ENCODE measurements at places on chromosomes 7 and 10.

GRCh38 chr10:124200011-124200410 lies 106.6 kb upstream of the CHST15 start:
- DNase-seq: no peak

DNA sequence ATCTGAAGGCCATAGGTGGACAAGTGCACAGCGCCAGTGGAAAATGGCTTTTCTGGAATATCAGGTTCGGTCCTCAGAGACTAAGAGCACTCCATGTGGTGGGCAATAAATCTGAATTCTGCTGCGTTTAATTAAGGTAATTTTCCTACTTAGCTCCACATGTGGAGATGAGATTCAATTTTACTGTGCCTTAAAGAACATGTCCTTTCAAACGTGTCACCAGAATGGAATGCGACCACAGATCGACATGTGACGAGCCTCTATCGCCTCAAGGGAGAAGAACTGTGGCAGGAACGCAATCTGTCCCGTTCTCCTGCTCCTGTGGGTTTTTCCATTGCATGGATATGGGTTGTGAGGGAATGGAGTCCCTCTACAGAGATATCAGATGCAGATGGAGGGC lies 205.3 kb upstream of the ZNF32 start:
- no peak for DNase-seq

DNA sequence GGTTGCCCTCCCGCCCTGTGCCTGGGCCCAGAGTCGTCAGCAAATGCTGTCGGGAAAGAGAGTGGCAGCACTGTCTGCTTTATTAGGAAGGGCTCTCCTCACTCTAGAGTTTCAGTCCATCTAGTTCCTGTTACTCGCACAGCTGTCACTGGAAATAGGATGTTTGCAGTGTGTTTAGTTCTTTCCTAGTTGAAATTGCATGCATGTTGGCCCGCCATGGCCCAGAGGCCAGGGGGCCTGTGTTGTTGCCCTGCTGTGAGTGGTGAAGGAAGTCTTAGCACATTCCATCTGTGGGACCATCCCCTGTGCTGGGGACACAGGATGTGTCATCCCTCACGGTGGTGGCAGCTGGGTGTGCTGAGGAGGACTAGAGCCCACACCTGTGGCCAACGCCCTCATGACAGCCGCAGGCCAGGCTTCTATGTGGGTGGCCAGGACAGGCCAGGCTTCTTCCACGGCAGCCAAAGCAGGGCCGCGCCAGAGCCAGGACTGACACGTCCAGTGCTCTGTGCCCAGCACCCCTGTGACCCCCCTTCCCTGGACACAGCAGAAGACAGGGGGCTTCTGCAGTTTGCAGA lies 45.4 kb downstream of the ZNF467 start:
- DNase-seq: no peak

- DNase-seq: no peak
Observed at GRCh38 chr7:109094-109493, 83.3 kb upstream of the FAM20C start.

- DNase-seq: peak; percentile 53
Observed at GRCh38 chr7:106568680-106569499, 92.1 kb downstream of the CCDC71L start.

DNA sequence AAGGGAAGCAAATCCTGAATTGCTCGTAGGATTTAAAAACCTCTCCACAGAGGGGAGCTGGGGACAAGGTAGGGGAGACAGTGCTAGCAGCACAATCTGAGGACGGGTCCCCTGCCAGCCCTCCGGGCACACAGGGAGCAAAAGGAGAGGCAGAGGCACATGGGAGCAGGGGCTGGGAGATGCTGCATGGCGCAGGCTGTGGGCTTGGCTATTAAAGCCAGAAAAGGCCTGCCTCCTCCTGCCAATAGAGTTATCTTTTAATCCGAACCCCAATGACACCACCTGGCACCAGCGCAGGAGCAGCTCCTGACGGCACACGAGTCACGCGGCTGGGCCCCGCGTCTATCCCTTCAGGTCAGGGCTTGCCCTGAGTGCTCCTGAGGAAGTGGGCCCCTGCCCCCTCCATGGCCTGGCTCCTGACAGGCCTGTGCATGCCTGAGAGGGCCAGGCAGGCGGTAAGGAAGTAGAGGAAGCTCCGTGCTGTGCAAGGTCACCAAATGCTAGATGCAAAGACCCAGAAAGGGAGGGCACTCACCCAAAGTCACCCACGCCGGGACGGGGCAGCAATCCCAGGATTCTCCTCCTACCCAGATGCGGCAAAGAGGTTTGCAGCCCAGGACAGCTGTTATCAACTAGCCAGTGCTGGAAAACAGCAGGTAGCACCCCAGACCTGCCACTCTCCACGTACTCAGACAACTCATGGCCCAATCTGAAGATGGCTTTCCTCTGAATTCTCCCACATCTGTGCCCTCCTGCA lies 28.1 kb downstream of the DLG5 start:
- DNase-seq: no peak

DNA sequence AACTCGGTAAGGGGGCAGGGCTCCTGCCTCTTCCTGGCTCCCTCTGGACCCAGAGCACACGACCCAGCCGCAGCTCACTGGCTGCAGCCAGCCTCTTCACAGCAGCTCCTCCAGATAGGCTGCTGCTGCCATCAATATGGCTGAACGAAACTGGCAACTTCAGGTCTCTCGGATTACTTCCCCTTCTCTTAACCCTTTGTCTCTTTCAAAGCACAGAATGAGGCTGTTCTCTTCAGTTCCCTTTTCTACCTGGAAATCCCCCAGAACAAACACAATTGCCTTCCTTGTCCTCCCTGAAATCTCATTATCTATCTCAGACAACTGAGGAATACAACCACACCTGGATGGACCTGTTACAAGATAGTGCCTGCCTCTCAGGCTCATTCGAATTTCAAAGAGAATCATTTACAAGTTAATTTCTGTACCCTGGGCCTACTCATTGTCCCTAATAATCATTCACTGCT lies 193.4 kb upstream of the MBL2 start:
- DNase-seq: no peak

- peak; percentile 32 for DNase-seq
Observed at GRCh38 chr10:48551861-48552591, 52.8 kb downstream of the ARHGAP22 start.

DNA sequence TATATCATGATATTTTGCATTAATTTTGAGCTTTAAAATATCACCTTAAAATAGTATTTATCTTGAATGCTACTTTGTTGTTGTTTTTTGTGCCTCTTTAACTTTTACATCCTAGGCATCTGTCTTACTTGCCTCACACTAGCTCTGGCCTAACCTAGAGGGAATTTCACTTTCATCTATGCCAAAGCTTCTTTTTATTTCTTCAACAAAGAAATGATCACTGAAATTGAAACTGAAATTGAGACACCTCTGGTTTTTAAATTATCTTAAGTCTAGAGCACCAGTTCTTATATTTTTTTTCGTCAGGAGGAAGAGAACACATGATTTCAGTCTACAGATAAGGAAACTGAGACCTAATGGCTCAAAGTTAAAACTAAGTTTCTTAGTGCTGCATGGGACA lies 3.5 kb upstream of the SCIN start:
- peak; percentile 22 for DNase-seq

GRCh38 chr7:14158111-14158510 lies 168.6 kb upstream of the ETV1 start:
- no peak for DNase-seq

DNA sequence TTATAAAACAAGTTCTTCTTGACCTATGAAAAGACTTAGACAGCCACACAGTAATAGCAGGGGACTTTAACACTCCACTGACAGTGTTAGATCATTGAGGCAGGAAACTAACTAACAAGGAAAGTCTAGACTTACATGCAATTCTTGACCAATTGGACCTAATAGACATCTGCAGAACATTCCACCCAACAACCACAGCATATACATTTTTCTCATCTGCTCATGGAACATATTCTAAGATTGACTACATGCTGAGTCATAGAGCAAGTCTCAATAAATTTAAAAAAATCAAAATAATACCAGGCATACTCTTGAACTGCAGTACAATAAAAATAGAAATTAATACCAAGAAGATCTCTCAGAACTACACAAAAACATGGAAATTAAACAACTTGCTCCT lies 219.5 kb upstream of the HPS1 start:
- no peak for DNase-seq

DNA sequence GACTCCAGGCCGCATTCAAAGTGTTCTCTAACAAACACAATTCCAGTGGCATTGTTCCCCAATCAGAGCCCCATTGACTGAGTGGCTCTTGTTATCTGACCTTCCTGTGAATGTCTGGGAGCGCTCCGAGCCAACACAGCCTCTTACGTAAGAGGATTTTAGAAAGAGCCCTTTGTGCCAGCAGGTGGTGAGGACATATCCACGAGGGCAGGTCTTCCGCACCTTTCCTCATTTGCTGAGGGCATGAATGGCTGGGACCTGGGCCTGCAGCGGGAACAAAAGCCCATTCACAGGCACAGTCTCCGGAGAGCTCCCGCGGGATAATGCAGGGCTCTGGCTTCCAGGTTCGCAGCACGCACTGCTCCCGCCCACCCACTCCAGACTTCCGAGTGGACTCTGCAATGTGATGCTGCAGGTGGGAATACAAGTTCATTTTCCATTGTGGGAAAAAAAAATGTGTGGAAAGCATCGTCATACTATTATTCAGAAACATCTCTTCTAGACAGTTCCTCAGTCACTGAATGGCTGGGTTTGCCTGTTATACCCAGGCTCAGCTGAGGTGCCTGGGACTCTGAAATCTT lies 295.0 kb upstream of the IGFBP3 start:
- DNase-seq: no peak

DNA sequence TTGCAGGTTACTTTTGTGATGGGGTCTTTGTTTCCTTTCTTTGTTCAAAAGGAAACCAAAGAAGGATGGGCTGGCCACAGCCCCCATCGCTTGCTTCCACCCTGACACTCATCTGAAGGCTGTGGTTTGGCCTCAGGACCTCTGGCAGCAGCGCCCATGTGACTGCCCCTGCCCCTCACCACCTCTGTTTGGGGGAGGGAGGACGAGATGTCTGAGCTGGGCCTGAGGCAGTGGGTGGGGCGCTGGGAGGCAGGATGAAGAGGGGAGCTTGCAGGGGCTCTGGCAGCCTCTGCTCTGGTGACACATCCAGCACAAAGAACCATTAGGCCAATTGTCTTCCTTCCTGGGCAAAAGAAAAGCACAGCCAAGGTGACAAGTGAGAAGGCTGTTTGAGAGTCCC lies 15.9 kb upstream of the CHST15 start:
- no peak for DNase-seq

- no peak for DNase-seq
Observed at GRCh38 chr10:96568402-96568801, 18.4 kb downstream of the TM9SF3 start.

- no peak for DNase-seq
Observed at GRCh38 chr10:6813306-6813705, 233.2 kb upstream of the PRKCQ start.

DNA sequence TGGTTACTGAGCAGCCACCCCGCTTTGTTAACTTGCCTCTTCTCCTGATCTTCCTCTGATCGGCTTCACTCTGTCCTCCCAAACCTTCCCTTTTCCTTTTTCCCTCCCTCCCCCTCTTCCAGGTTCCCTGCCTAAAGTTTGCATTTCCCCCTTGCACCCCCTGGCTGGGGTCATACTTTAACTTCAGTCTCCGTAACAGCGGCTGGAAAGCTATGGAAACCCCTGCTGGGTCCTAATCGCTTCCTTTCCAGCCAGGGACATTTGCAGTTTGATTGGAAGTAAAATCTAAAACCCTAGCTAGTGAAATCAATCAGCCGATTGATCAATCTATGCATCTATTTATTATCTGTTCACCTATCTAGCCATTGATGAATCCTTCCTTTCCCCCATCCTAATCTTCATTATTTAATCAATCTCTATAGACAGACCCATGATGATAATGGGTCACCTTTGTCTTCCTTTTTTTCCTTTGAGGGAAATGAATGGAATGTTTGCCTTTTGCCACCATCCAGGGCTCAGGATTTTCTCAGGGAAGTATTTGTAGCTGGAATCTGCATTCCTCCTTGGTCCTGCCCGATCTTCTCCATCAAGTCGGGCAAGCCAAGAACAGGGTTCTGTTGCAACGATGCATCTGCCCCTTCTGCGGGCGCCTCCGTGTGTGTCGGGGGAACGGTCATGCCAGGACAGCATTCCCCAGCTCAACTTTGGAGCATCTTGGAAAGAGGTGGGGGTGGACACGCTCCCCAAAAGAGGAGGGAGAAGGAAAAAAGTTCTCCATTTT lies 8.8 kb downstream of the GATA3 start:
- DNase-seq: no peak

DNA sequence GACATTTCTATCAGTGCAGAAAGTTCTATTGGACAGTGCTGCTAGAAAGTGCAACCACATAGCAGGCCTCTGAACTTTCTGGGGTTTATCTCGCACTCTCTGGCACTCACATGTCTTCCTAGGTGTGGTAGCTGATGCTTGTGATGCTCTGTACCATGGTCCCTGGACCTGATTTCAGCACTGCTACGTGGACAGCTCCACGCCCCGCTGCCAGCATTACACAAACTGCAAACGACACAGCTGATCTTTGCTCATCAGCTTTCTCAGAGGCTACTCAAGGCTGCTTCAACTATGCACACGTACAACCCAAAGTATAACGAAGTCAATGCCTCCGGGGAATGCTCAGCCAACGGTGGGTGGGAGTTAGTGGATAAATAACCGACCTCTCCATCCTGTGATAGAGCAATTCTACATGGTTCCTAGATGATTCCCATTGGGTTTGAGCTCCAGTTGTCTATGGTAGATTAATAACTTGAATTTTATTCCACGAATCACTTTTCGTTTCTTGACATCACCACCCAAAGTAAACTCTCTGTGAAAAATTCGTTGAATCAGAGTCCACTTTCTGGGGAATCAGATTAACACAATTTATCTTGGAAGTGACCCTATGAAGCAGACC lies 302.5 kb downstream of the ACTR3B start:
- no peak for DNase-seq

GRCh38 chr10:14698111-14698828 lies 76.4 kb downstream of the FAM107B start:
- DNase-seq: no peak

All from activated CD4-positive, alpha-beta T cell treated with anti-CD3 and anti-CD28 coated beads, Interleukin-2, amount 50 U/mL, for 16 hours (primary cell).